Activated naive CD8-positive, alpha-beta T cell treated with anti-CD3 and anti-CD28 coated beads, Interleukin-2, amount 10 ng/mL, durations not matched to agents 7 days and 5 days (primary cell): ENCODE measurements at places on chromosomes 3 and 15.

- H3K36me3 ChIP-seq: no peaks in the 10 kb centered on the region
- H3K27ac ChIP-seq: no peak overlapping the region
- no peak overlapping the region for H3K4me3 ChIP-seq
Measured at GRCh38 chr3:178036451-178037144, 499.6 kb upstream of the KCNMB2 start.

DNA sequence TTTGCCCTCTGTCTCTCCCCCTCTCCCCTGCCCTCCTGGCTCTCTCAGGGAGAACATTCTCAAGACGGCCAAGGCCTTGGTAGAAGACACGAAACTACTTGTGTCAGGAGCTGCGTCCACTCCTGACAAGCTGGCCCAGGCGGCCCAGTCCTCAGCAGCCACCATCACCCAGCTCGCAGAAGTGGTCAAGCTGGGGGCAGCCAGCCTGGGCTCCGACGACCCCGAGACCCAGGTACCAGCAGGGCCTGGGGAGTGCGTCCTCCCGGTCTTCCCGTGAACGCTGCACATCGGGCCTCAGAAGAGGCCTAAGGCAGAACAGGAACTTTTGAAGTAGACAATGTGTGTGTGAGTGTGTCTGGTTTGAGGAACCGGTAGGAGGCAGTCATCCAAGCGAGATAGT is 245.4 kb upstream of the TPM1 start:
- DNase-seq: no peak
- no peaks in the 10 kb centered on the region for H3K36me3 ChIP-seq
- no peak overlapping the region for H3K27ac ChIP-seq
- no peaks in the 10 kb centered on the region for H3K27me3 ChIP-seq

DNA sequence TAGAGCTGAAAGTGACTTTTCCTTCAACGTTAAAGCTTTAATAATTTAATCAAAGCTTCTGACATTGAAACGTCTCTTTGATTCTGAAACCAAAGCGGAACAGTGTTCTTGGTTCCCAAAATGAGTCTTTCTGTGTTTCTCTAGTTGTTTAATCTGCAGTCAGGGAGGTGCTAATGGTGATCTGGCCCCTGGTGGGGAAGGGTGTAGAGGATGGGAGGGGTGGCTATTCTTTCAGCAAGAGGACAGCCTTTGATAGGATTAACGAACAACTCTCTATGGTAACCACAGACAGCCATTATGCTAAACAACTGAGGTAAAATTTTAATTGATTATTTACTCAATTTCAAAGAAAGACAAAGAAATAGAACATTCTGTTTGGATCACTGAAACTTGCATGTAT is 79.9 kb upstream of the CADPS start:
- no peaks in the 10 kb centered on the region for H3K36me3 ChIP-seq
- no peak for DNase-seq
- H3K27ac ChIP-seq: no peak overlapping the region
- no peaks in the 10 kb centered on the region for H3K27me3 ChIP-seq

GRCh38 chr3:138434276-138434874 is at the start of gene ESYT3:
Gene ESYT3, plus strand, starts transcription at chr3:138434616. Its CDS starts 183 bp downstream, at chr3:138434799.
- H3K27ac ChIP-seq: no peak within 1 kb of the TSS
- H3K27me3 ChIP-seq: peaks cover 61% of the 10 kb centered on the region
- peak within 1 kb of the TSS; percentile 79 for H3K4me3 ChIP-seq
- H3K4me1 ChIP-seq: peaks cover 8% of the 10 kb centered on the region

DNA sequence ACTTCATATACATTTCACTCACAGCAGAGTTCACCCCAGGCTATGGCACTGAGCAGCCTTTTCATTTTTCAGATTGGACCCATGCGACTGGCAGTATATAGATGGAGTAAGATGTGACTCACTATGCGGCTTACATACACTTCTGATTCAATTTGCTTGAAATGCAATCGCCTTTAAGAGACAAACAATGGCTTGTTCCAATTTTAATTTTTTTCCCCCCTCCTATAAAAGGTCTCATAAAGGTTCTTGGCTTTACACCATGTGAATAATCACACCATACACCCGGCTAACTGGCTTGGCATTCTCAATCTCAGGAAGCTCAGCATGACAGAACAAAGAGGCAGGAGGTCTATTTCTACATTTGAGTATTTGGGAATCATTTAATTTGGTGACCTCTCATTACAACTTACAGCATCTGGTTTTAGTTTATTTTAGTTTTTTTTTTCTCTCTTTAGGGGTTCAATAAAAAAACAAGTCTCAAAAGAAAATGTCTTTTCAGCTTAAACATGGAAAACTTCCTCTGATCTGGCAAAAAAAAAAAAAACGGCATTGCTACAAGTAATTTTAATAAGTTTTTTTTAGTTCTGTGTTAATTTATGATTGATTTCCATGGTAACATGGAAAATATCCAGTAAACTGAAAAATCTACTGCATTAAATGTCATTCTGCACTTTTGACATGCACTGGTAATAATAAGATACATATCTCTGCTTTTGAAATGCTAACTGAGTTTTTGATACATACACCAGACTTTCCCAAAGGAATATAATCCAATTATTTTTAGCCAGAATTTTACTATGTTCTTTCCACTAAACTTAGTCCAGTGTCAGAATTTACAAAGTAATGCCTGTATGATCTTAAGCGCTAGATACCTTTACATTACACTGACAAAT is 38.8 kb downstream of the GADL1 start:
- peaks cover 4% of the 10 kb centered on the region for H3K27me3 ChIP-seq
- H3K4me1 ChIP-seq: no peaks in the 10 kb centered on the region
- H3K4me3 ChIP-seq: no peak overlapping the region
- no peak overlapping the region for H3K27ac ChIP-seq

DNA sequence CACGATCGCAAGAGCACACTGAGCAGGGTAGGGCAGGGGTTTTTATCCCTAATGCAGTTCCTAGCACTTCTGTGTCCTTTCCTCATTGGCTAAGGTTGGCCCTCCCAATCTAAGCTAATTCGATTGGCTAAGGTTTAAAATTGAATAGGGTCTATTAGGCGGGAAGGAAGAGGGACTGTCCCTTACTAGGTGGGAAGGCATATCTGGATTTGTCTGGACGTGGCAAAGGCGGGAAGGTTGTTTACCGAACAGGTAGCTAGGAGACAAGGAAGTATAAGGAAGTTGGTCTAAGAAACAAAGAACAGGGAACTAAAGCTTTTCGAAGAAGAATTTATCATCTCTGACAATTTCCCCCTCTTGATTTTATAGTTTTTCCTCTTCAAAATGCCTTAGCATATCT is 24.8 kb upstream of the ATG7 start:
- DNase-seq: no peak
- H3K36me3 ChIP-seq: peaks cover 1% of the 10 kb centered on the region
- peaks cover 2% of the 10 kb centered on the region for H3K27me3 ChIP-seq
- peaks cover 8% of the 10 kb centered on the region for H3K4me1 ChIP-seq
- H3K27ac ChIP-seq: no peak overlapping the region

DNA sequence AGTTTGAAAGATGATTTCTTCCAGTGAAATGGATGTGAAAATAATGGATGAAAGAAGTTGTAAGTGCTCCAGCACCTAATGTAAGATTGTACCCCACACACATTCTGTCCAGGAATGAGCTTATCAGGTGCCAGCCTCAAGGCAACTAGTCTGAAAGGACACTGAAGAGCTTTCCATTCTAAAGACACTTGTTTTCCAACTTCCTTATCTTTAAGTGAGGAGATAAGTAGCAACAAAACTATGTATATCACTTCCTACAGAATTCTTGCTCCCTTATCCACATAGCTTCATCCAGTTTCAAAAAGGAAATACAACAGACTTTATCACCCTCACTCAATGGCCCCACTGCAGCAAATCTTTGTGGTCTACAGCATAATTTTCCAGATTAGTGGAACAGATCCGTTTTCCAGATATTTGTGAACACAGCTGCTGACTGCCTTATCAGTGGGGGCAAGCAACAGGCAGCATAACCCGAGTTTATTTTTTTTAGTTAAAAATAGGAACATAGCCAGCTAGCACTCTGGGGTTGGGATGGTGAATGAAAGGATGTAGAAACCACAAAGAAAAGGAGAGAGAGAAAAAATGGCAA is 60.6 kb downstream of the CD200R1L start:
- H3K4me1 ChIP-seq: no peaks in the 10 kb centered on the region
- no peaks in the 10 kb centered on the region for H3K36me3 ChIP-seq
- DNase-seq: no peak
- H3K27ac ChIP-seq: no peak overlapping the region
- no peak overlapping the region for H3K4me3 ChIP-seq

DNA sequence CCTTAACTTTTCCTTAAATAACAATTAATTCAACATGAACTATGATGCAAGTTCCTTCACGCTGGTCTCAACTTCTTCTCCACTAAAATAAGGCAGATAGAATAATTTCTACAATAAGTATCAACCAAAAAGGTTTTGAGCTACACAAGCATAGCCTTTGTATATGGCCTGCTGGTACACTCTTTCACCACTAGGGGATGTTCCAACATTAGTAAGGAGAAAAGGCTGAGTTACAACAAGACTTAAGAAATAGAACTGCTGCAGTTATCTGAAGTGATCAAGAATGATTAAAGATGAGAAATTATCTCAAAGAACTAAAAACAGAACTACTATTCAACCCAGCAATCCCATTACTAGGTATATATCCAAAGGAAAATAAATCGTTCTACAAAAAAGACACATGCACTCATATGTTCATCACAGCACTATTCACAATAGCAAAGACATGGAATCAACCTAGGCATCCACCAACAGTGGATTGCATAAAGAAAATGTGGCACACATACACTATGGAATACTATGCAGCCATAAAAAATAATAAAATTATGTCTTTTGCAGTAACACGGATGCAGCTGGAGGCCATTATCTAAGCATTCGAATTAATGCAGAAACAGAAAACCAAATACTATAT is 14.4 kb downstream of the ATP13A3 start:
- H3K36me3 ChIP-seq: peaks cover 2% of the 10 kb centered on the region
- H3K27ac ChIP-seq: no peak overlapping the region
- H3K4me1 ChIP-seq: peaks cover 12% of the 10 kb centered on the region
- H3K27me3 ChIP-seq: no peaks in the 10 kb centered on the region
- no peak overlapping the region for H3K4me3 ChIP-seq

DNA sequence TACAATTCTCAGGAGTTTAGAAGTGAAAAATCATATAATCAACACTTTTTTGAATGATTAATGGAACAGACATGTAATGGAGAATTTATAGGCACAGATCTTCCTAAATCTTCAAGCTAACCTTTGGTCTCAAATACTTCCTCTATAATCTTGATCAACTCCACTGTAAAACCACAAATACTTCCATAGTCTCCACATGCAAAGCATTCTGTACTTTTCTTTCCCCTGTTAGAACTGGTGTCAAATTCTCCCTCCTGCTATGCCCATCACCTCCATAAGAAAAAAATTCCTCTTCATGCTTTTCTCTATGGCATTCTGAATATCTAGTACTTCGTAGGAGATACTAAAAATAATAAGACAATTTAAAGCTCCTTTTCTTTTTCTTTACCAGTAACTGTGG is 214.3 kb downstream of the ADAMTS9 start:
- no peak overlapping the region for H3K4me3 ChIP-seq
- no peak overlapping the region for H3K27ac ChIP-seq
- H3K27me3 ChIP-seq: peaks cover 7% of the 10 kb centered on the region

DNA sequence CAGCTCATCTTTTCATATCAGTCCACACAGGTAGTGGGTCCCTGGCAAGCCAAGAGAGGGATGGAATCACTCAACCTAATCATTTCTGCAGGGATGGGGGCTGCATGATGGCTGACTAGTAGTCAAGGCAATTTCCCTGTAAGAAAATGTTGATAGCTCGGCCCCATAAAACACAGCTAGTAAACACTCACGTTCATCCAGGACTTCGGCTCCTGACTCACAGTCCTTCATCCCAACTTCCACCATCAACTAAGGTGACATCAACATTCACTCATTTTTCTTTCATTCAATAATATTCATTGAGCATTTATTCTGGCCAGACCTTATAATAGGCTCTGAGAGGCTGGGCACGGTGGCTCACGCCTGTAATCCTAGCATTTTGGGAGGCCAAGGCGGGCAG is 4.4 kb upstream of the ACAP2 start:
- no peaks in the 10 kb centered on the region for H3K27me3 ChIP-seq
- H3K4me3 ChIP-seq: no peak overlapping the region
- peaks cover 22% of the 10 kb centered on the region for H3K4me1 ChIP-seq
- no peaks in the 10 kb centered on the region for H3K36me3 ChIP-seq
- no peak overlapping the region for H3K27ac ChIP-seq
- DNase-seq: no peak

DNA sequence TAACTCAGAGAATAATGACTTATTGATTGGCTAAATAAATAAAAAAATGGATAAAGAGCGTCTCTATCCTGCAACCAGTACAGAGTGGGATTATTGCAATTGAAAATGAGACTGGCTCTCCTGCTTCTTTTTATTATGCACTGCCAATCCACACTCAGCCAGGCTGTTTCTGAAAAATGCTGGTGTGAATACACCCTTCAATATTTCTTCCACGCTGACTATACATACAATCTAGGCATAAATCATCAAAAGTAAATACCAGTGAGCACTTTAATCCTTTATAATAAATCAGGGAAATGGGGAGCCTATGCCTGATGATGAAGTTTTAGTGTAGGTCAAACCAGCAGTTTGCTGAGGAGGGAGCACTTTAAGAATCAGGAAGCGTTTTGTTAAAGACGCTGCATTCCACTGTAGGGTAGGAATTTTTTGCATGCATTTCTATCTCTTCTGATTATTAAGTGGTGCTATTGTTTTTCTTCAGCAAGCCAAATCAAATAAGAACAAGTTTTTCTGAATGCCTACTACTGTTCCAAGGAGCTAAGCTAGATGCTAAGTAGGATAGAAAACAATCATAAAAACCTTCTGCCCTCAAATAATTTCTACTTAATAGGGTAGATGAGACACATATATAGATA is 781.5 kb downstream of the TBL1XR1 start:
- no peak overlapping the region for H3K27ac ChIP-seq
- no peaks in the 10 kb centered on the region for H3K36me3 ChIP-seq
- DNase-seq: no peak
- no peak overlapping the region for H3K4me3 ChIP-seq
- H3K4me1 ChIP-seq: no peaks in the 10 kb centered on the region

GRCh38 chr3:104438706-104439105 is 928.0 kb upstream of the ALCAM start:
- no peak overlapping the region for H3K4me3 ChIP-seq
- no peak for DNase-seq
- H3K27ac ChIP-seq: no peak overlapping the region
- no peaks in the 10 kb centered on the region for H3K36me3 ChIP-seq

DNA sequence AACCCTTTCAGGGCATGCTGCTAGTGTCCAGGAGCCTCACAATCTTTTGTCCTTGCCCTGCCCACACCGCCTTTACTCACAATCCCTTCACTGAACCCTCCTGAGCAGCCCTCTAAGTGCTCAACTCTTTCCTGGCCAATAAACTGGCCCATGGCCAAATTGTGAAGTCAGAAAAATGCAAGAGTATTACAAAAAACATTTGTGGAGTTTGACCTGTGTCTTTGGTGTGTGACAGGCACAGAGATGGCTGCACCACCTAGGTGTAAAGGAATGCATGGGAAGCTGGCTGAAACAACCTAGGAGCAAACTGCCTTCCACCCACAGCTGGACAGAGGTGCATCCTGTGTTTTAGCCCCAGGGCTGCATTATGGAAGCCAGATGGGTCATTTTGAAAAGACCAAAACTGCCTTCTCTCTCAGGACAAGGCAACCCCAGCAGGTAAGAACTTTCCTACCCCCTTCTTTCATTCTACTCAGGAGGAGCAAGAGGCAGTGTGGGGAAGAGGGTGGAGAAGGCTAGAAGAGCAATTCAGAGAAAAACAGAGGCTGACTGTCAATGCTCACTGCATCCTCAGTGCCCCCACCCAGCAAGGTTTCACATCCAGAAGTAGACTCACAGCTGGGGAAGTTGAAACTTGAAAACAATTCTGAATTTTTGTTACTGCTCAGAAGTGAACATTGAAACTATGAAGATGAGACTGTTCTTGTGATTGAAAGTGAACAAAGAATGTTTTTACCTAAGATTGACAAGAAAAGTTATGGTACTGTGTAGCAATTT is 78.6 kb downstream of the TRIM42 start:
- H3K4me1 ChIP-seq: peaks cover 15% of the 10 kb centered on the region
- no peak for DNase-seq
- peaks cover 6% of the 10 kb centered on the region for H3K27me3 ChIP-seq
- no peaks in the 10 kb centered on the region for H3K36me3 ChIP-seq
